ENCODE measurements at places on chromosomes 3 and 15.
A peak's percentile ranks its signal among the peaks of the same experiment; 100 is the strongest.

DNA sequence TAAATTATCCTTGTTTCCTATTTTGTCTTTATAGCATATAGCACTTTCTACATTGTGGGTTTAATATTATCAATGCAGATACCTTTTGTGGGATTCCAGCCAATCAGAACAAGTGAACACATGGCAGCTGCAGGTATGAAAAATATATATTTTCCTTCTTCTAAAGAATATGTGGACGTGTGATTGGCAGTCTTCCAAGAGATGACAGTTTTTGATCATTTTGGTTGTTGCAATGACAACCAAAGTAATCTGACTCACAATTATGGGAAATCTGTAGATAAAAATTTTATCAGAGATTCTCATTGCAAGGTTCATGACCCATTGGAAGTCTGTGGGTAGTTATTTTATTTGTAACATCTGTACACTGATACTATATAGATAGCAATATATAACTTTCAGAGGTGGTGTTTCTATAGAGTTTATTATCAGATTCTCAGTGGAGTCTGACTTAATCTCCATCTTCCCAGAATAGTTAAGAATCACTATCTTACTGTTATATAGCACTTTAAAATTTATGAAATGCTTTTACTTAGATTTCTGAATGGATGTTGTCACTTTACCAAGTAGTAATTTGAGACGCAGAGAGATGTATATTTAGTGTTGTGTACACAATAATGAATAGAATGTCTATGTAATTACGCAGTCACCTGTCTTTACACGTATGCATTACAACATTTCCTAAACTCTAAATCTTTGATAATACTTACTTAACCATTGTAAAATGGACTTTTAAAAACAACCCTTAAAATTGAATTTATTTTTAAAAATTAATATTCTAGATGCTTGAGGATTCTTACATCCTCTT, 82.5 kb downstream of the STT3B start:
- no peak for DNase-seq

DNA sequence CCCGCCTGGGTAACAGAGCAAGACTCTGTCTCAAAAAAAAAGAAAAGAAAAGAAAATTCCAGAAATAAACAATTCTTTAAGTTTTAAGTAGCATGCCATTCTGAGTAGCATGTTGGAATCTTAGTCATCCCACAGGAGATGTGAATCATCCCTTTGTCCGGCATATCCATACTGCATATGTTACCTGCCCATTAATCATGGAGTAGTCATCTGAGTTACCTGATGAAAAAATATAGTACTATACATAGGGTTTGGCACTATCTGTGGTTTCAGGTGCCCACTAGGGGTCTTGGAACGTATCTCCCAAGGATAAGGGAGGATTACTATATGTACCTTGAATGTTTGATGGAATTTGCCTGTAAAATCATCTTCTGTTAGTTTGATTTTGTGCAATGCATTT, 6.3 kb upstream of the CCR4 start:
- DNase-seq = no peak

DNA sequence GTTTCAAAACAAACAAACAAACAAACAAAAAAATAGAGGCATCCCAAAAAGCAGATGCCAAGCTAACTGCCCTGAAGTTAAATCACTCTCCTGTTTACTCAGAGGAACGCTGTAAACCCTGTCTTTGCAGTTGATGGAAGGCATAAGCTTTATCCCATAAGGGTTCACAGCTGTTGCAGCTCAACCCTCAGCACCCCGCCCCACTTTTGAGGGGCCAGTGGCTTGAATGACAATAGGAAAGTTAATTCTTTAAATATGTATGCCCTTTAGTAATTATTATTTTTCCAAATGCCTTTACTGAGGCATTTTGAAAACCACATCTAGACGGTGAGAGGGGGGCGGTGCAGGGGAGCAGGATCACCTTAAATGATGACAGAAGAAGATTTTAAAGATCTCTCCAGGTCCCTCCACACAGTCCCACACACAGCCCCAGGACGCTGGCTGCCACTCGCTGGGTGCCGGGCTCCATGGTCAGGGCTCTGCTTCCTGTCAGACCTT, 272.1 kb downstream of the FAM43A start:
- no peak for DNase-seq

GRCh38 chr3:141646760-141647561, 91.1 kb upstream of the RNF7 start:
- no peak for DNase-seq

DNA sequence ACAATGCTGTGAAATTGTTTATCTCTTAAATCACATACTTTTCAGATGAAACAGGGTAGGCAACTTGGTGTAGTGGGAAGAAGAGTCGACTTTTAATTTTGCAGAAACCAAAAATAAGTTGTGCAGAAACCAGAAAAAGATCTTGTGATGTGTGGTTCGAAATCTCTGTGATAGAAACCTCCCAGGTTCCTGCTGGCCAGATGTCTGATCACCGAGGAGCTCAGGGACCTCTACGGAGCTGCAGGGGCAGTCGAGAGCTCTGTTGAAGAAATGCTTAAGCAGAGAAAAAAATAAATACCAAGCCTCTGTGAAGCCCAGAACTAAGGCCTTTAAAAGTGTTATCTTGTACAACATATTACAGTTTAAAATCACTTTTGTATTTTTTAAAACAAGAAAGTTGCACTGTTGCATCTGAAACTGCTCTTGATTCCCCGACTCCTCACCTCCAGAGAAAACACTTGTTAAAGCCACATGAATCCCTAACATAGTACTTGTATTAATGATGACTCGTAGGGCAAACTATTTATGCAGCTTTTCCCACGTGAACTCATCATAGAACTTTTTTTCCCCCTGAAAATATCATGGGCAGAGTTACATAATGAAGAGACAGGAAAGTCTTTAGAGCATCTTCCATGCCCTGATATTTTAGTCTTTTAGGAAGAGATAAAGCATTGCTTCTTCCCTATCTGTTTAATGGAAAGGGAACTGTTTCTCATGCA, 51.3 kb downstream of the CCK start:
- DNase-seq = peak; percentile 61

DNA sequence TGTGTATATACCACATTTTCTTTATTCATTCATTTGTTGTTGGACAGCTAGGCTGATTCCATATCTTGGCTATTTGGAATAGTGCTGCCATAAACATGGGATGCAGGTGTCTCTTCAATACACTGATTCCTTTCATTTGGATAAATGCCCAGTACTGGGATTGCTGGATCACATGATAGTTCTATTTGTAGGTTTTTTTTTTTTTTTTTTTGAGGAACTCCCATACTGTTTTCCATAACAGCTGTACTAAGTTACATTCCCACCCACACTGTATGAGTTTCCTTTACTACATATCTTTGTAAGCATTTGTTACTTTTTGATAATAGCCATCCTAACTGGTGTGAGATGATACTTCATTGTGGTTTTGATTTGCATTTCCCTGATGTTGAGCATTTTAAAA, 437.7 kb downstream of the DIPK2A start:
- DNase-seq = no peak

GRCh38 chr3:186519021-186519658, 25.0 kb downstream of the CRYGS start:
- no peak for DNase-seq

DNA sequence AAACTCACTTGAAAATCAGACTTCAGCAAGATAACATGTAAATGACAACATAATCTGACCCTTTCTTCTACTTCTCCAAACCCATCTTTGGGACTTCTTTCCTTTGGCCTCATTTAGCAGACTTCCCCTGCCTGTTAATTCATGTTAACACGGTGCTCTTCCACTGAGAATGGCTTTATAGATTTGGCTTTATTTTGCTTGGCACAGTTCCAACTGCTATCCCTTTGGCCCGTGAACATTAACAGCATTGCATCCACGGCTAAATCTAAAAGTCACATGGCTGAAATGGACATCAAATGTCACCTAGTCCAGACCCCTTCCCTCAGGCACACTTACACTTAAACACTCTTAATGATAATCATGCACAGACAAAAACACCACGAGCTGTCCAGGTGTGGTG, 3.8 kb downstream of the ZMAT3 start:
- no peak for DNase-seq

- peak; percentile 76 for DNase-seq
Measured at GRCh38 chr3:124993466-124993865, 58.9 kb upstream of the MUC13 start.

DNA sequence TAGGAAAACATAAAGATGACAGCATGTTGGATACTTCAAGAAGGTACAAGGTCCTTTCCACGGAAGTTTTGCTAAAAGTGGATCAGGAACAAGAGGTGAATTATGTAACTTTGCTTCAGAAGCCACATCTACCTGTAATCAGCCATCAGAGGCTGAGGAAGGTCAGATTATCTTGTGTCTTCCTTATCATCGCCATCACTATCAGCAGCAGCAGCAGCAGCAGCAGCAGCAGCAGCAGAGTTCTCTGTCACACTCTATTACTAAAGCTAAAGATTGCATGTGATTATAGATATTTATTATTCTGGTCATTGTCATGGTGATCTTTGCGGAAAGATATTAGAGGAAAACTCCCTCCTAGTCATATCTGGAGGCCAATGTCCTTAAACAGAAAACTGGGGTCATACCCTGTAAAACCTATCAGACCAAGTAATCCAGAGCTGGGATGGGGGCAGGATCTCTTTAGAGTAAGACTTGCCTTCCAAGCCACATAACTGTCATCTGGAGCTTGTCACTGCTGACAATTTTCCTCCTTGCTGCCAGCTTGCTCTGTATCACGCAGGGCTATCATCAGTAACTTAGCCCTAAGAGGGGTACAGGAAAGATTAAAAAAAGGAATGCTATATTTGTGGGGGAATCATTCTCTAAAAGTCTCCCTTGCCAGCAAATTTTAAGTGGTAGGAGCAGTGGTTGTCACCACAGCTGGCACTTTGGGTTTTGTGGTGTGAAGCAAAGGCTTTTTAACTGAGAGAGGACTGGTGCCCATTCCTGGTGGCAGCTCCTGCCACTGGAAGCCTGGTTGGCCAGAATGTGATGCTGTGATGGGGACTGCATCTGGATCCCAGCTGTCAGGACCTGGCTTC, 130.9 kb upstream of the RASGRP1 start:
- no peak for DNase-seq

DNA sequence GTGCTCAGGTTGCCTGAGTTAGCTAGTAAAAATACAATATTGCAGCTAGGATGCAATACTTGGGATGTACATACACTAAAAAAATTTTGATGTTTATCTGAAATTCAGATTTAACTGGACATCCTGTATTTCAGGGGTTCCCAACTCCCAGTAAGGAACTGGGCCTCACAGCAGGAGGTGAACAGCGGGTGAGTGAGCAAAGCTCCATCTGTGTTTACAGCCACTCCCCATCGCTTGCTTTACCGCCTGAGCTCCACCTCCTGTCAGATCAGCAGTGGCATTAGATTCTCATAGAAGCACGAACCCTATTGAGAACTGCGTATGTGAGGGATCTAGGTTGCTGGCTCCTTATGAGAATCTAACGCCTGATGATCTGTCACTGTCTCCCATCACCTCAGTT, 285.1 kb upstream of the PROK2 start:
- DNase-seq = no peak

DNA sequence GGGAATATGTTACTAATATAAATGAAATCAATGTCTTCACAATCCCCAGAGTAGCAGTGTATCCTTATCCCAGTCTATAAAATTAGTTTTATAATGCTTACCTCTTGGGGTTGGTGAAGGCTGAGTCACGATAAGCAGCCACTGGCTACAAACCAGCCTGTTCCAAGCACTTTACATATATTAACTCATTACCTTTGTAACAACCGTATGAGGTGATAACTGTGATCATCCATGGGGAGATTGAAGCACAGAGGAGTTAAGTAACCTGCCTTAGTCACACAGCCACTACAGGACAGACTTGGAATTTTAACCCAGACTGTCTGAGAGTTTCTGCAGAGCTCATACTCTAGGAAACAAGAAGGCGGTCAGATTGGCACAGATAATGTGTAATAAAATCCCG, 43.3 kb upstream of the MITF start:
- no peak for DNase-seq

GRCh38 chr3:20853890-20854289, 667.9 kb upstream of the SGO1 start:
- DNase-seq = no peak

- no peak for DNase-seq
Measured at GRCh38 chr15:83472151-83472550, 25.0 kb downstream of the SH3GL3 start.

DNA sequence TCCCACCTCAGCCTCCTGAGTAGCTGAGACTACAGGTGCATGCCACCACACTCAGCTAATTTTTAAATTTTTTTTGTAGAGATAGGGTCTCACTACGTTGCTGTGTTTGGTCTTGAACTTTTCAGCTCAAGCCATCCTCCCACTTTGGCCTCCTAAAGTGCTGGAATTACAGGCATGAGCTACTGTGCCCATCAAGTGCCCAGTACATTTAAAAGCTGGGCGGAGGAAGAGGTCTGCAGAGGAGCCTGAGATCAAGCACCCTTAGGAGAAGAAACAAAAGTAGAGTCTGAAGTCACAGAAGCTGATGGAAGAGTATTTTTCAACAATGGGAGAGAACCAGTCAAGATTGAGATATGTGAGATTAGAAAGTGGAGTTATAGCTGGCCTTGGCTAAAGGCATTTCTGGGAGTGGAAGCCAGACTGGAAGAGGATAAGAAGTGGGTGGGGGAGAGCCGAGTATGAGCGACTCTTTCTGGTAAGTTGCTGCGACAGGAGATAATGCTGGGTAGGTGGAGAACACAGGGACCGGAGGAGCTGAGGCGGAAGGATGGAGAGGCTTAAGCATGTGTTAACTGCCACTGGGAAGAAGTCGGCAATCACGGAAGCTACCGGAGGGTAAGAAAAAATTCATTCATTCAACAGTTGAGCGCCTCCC, 782 bp upstream of the IREB2 start:
- DNase-seq = peak; percentile 52

DNA sequence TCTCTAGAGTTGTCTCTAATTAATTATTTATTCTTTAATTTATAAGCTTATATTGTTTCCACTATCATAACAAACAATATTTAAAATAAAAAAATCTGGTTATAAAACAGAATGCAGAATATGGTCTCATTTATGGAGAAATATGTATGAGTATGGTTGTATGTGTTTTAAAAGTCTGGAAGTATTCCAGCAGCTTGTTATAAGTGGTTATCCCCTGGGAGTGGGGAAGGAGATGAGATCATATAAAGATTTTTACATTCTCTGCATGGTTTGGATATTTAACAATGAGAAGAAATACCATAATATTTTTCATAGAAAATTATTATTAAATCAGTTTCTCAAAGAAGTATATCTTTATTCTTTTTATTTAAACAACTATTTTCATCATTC, 135.4 kb upstream of the MB21D2 start:
- DNase-seq = no peak
